ENCODE measurements at places on chromosomes 2 and 18.

DNA sequence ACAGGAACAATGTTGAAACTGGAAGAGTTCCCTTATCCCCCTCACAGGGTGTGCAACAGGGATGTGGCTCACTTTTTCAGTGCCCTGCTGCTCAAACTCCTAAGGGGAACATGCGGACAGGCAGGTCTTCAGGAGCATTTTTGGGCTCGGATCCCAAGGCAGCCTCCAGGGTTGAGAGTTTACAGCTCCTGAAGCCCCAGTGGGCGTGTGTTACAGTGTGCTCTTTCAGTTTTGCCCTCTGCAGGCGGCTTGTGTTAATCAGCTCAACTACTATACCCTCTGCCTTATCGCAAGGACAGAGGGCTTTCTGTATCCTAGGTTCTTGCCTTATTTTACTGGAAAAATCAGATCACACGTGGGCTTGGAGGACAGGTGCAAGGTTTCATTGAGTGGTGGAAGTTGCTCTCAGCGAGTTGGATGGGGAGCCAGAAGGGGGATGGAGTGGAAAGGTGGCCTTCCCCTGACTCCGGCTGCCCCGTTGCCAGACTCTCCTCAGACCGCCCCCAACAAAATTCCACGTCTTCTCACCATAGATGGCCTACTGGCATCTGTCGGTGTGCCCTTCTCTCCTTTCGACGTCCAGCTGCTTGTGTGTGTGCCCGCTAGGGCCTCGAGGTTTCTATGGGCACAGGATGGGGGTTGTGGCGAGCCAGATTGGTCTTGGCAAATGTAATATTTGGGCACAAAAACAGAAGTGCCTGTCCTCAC, 541.9 kb downstream of the TMX3 start:
- no peak for DNase-seq

GRCh38 chr2:128457006-128457604, 138.4 kb upstream of the HS6ST1 start:
- no peak for DNase-seq

- DNase-seq: no peak
Measured at GRCh38 chr2:136284226-136285119, 166.5 kb upstream of the CXCR4 start.

- no peak for DNase-seq
Measured at GRCh38 chr18:46688853-46689525, 32.0 kb upstream of the LOXHD1 start.

GRCh38 chr18:62436636-62437234, 86.1 kb upstream of the ZCCHC2 start:
- no peak for DNase-seq

DNA sequence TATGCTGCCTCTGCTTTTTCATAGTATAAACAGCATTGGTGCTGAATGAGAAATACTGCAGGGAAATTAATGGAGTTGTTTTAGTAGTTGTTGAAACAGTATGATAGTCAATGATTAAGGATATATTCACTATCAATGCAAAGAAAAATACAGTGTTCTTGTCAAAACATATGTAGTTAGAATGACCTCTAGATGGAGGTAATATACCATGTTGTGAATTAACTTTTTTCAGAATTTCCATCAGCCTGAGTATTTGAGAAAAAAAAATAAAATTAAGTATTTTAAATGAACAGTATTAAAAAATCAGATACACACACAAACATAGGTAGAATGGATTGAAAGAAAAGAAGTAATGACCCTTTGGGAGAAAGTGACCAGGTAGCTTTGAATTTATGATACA, 59.5 kb downstream of the RMDN2 start:
- DNase-seq: no peak

DNA sequence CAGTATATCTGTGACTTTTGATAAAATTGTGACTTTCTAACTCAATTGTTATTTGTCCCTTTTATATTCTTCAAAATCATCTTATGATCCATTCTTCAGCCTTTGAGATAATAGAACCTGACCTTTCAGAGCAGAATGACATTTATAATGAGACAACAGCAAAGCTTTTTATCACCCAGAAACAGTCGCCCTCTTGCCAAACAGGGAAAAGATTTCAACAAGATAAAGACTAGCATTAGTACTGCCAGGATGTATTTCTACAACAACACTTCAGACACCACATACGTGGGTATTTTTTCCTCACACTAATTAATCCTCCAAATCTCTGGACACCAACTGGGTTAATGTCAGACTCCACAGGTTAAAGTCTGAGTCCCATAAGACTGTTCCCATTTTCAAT, 249.0 kb downstream of the ZNF804A start:
- no peak for DNase-seq

GRCh38 chr2:113206251-113206650, 32.5 kb downstream of the PSD4 start:
- DNase-seq: no peak

- no peak for DNase-seq
Measured at GRCh38 chr2:129885735-129886134, 93.7 kb upstream of the RAB6C start.

- DNase-seq: no peak
Measured at GRCh38 chr2:27082773-27083409, 3.7 kb upstream of the KHK start.

DNA sequence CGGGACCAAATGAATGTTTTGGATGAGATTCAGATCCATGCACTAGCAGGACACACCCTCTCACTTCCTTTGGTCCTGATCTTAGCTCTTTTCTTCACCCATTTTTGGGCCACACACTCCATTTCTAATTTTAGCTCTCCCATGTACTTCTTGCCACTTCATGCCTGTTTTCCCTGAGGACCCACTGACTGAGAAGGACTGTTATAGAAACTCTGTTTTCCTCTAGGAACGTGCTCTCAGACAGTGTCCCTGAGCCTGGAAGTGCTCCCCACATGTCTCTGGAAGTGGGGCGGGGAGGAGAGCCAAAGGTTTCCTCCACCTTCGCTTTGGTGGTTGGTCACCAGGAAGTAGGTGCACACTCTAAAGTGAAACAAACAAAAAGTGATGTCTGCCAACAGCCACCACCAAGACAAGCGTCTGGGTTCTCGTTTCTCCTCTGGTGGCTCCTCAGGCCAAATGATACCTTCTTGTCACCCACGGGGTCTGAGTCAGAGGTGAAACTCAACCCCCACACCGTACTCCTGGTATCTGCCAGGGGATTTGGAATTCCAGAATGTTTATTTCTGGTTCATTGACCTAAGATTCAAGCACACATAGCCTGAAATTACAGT, 74.7 kb downstream of the MERTK start:
- no peak for DNase-seq

DNA sequence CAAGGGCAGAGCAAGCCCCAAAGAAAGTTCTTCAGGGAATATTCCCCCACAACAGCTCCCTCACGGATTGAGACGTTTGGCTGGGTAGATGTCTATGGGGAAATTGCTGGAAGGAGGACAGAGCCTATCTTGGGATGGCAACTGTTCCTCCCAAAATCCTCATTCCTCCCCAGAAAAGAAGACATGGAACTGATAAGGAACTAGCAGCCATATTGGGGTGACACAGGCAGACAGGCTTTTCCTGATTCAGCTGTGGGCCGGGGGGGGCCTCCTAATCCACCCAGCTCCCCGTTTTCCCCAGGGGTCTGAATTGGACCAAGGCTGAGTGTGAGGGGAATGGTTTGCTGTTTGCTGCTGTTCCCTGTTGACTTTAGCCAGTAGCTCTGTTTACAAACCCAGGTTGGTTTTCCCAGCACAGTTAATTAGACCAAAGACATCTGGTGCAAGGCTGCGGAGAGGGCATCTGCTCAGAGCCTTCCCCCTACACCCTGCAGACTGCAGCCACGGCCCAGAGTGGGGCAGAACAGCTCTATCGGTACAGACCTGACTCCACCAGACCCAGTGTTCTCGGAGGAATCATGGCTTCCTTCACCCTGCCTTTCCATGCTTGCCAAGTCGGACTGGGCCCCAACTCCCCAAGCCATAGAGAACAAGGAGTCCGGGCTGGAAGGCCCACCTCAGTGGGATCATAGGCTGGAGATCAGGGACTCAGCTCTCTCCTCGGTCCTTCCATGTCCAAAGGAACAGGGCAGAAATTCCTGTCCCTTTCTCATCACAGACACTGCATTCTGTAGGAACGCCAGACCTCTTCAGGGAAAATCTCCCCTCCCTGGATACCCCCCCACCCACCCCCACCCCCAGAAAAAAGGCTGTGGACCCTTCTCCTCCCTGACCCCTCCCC, 1.7 kb upstream of the PKDCC start:
- DNase-seq: no peak

- DNase-seq: no peak
Measured at GRCh38 chr2:3571284-3571683, 3.8 kb upstream of the RPS7 start.

DNA sequence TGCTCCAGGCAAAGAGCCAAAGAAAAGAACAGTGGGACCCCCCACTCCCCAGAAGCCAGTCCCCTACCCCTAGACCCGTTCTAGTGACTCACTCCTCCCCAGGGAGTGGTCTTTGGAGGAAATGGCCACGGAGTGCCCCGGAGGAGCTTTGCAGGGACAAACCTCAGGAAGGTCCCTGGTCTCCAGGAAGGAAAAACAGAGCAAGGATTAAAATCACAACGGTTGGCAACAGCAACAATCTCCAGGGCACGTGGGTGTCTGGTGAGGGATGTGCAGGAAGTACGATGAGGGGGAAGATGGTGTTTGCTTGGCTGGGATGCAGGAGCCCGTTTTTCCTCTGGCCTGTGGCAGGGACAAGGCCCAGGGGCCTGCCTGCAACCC, 135.0 kb downstream of the SMAD2 start:
- DNase-seq: no peak

- DNase-seq: no peak
Measured at GRCh38 chr2:136128905-136129304, 11.0 kb upstream of the CXCR4 start.

DNA sequence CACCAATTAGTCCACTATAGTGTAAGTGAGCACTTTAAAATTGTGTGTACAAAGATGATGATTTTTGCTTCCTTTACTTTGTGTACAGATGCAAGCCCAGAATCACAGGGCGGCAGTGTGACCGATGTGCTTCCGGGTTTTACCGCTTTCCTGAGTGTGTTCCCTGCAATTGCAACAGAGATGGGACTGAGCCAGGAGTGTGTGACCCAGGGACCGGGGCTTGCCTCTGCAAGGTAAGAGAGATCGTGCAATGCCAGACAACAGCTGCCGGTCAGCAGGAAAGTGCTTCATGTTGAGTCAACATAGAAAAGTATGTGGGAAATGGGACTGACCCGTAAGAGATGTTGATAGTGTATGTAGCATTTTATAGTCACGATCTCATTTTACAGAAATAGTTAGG, 156.8 kb upstream of the TTC39C start:
- DNase-seq: no peak

DNA sequence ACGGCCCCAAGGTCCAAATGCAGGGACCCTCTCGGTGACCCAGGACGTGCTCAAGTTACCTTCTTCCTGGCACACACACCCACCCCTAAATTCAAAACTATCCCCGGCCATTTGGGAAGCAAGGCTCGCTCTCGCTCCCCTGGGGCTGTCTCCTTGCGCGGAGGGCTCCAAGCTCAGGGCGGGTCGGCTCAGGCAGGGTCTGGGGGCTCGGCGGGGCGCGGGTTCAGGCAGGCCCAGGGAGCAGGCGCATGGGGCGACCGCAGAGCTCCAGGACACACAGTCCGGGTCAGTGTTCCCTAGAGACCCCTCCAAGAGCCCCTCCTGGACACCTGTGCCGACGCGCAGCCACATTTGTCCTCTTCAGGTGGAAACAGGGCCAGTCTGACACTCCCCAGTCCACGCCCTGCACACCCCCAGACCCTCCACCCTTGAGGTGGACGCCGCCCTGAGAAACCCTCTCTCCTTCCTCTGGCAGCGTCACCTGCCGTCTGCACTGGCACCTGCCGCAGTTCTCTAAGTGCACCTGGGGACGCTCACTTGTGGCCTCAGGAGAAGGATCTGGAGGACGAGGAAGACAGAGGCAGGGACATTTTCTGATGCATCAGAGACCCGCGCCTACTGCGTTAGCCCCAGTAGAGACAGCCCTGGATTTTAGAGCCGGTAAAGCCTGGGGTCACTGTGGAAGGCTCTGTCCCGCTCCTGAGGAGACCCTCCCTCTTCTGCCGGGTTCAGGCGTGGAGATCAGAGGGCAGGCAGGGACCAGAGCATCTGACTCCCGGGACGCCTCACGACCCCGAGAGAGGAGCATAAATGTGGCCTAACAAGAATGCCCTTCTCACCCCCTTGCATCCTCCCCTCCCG, 138.8 kb downstream of the TWIST2 start:
- no peak for DNase-seq

DNA sequence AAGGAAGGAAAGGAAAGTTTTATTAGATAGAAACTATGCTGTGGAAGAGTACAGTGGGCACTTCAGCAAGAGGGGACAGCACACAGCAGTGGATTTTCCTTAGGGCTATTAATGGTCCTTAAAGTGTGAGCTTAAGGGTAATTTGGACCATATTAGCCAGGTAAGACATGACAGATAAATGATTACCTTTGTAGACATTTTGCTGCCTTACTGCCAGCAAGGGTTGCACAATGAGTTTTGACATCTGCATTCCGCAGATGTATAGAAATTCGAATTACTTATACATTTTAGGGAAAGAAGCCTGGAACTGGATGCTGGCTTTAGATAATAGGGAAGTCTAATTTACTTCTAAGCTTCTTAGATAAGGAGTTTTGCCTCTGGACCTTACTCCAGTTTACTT, 14.0 kb upstream of the UBE2F start:
- no peak for DNase-seq

DNA sequence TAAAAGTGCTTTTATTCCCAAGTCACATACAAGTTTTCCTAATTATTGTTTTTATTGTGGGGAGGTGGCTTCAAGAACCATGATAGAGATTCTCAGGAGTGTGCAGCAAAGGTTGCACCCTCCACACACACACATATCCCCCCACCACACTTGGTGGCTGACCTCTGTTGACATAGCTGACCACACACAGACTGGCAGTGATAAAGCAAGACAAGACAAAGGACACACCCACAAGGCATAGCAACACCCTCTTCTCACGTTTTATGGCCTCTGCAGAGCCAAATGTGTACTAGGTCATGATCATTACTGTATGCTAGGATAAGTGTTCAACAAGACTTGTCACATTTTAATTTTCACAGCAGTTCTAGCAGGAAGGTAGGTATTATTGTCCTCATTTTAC, 143.0 kb upstream of the EPC2 start:
- DNase-seq: no peak

DNA sequence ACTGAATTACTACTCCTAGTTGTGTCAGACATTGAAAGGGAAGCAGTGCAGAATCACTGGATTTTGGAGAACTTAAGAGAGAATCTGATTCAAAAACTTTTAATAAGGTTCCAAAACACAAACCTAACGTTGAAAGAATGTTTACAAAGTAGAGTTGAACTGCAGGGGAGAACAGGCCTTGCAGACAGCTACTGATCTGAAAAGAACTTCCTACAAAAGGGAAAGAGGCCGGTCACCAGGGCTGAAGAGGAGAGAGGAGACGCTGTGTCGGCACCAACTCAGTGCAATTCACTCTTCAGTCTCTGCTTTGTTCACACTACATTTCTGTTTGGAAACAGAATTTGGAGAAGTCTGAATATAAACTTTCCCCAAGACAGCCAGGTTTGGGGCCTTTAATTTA, 124.0 kb downstream of the GAREM1 start:
- DNase-seq: no peak

- no peak for DNase-seq
Measured at GRCh38 chr2:18436503-18437005, 123.9 kb downstream of the RDH14 start.
